Nephron progenitor cell (in vitro differentiated cells): ENCODE measurements at places on chromosomes 12 and 14.

DNA sequence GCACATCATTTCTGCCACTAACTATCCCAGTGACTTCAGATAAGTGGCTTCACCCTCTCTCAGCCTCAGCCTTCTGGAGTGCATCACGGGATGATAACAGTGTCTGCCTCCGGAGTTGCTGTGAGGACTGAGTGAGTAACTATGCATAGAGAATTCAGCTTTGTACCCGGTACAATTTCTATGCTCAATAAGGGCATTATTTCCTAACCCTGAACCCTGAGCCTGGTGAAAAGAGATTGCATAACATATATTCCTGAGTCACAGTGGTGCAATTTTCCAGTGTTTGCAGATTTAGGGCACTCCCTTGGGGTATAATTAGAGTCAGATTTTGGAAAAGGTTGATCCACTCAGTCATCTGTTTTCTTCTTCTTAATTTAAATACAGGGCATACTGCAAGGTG is 181.1 kb downstream of the PTPN11 start:
- DNase-seq, result no peak

- DNase-seq, result no peak
Observed at GRCh38 chr12:8829621-8830020, 7.2 kb downstream of the A2ML1 start.

DNA sequence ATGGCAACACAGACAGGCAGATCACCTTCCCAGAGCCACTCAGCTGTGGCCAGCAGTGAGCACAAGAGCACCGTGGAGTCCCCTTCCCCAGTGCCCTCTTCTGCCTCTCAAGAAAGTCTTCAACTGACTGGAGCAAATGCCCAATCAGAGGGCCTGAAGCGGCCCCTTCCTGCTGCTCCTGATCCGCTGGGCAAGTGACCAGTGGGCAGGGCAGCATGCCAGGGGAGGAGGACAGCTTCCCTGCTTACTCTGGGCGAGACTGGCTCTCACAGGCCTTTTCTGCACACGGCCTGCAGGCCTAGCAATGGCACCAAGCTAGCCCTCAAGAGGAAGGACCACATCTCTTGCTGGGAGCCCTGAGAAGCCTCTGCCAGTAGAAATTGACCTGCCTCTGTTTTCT is 890 bp downstream of the KRT71 start:
- DNase-seq, result no peak

- no peak for DNase-seq
Observed at GRCh38 chr12:27906658-27907473, 65.7 kb downstream of the PTHLH start.

GRCh38 chr14:59308673-59309072 is 120.2 kb downstream of the DAAM1 start:
- DNase-seq, result no peak

GRCh38 chr14:69614592-69614991 is 3.2 kb downstream of the SUSD6 start:
- DNase-seq, result no peak

GRCh38 chr12:79203058-79203647 is 338.6 kb downstream of the SYT1 start:
- DNase-seq, result no peak

DNA sequence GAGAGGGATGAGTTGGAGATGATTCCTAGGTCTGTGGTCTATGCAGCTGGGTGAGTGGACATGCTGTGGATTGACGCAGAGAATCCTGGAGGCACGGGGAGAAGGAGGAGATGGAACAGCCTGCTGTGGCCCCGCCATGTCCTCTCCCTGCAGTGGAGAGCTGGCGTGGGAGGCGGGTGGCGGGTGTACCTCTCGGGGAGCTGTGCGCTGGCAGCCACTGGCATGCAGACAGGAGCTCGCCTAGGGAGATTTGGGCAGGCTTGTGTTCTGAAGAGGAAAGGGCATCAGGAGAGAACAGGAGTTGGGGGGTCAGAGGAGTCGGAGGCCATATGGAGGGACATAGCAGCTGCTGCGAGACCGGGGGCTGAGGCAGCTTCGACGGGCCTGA is 56.1 kb downstream of the TECPR2 start:
- DNase-seq, result no peak

DNA sequence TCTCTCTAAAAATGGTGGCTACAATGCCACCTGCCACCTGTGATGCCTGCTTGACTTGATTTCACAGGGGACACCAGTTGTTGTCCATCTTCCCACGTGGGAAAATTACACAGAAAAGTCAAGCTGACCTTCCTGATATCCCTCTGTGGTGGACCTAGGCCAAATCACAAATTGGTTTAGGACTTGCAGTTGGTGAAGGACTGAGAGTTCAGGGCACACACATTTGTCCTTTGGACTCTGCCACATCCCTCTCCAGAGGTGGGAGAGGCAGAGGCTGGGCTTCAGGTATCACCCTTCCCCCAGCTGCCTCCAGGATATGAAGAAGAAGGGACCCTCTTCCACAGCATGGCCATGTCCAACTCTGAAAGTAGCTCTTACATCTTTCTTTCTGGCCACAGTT is 55.6 kb upstream of the NOS1 start:
- no peak for DNase-seq

GRCh38 chr14:24430682-24431568 is 1.2 kb downstream of the KHNYN start:
- DNase-seq, result peak; percentile 23

DNA sequence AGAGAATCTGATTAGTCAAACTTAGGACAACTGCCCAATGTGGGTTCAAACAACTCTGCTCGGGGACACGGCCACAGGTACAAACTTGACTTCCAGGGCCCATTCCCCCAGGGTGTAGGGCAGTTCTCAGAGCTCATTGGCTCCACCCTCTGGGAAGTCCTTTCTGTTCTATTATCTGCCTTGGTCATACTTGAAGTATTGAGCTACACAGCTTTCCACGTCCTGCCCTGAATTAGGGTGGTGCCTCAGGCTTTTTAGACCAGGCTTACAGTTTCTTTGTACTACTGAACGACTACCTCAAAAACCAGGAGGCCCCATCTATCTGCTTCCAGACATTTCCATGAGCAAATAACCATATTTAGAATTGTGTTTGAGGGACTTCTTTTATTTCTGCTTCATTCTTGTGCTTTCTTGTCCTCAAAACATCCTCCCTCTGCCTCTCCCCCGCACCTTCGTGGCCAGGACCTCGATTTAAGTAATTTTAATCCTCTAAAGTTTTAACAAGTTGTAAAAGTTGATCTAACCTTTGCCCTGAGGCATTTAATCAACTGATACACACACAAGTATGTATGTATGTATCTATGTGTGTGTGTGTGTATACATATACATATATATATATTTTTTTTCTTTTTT is 281.7 kb upstream of the AMIGO2 start:
- no peak for DNase-seq

DNA sequence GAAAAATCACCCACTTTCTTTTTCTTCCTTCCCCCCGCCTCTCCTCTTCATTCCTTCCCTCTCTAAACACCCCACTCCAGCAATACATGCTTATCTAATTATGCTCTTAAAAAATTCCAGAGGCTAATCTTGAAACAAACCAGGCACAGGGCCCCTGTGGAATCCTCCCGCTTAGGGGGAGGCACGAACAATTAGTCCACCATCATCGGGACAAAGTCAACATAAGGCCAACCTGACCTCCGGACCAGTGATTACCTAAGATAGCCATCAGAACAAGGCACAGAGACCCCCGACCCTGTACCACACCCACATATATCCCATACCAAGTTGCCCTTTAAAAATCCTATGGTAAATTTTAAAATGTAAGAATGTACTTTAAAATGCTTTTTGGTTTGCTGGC is 47.1 kb downstream of the KIF21A start:
- DNase-seq, result no peak

DNA sequence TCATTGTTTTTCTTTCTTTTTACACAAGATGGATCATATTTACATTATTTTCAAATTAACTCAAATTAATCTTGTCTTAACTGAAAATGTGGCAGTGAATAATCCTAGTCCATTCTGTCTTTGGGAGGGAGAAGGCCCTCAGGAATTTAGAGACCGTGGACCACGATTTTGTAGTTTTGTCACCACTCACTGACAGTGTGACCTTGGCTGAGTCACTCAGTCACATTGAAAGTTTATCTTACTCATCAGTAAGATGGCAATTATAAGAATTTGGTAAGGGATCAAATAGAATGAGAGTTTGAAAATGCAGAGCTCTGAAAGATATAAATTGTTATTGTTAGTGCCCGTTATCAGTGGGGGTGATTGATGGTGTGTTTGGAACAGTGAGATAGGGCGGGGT is 16.4 kb downstream of the FOXJ2 start:
- DNase-seq, result no peak

DNA sequence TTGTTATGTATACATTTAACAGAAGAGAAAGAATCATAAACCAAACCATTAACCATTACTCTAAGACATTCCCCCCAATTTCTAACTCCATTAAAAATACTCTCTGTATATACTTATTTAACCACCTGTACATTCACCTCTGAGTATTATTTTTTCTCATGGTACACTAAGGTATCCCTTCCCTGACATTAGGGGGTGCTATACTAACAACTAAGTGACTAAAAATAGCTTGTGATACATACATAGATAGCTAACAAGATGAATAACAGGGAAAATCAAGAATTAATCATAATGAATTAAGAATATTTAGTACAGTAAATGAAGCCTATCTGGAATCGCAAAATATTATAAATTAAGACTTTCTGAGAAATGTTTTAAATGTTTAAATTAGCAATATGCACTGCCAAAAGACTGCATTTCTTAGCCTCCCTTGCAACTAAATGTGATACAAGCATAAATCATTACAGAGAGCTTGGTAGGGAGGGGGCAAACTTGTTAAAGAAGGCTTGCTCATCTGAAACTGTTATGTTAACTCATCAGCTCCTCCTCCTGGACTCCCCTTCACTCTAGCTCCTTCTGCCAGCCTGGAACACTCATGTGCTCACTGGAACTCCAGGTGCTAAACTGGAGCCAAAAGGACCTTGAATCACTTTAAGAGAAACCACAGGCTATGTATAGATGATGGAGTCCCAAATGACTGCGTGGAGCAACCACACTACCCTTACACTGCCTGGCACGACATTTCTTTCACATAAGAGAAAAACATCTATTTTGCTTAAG is 14.9 kb downstream of the C2CD5 start:
- no peak for DNase-seq

GRCh38 chr12:119375883-119376190 is 41.3 kb downstream of the CCDC60 start:
- DNase-seq, result no peak

- DNase-seq, result no peak
Observed at GRCh38 chr12:123011701-123012100, 31.2 kb downstream of the ARL6IP4 start.

- DNase-seq, result no peak
Observed at GRCh38 chr14:60661721-60662120, 12.4 kb upstream of the SIX1 start.

DNA sequence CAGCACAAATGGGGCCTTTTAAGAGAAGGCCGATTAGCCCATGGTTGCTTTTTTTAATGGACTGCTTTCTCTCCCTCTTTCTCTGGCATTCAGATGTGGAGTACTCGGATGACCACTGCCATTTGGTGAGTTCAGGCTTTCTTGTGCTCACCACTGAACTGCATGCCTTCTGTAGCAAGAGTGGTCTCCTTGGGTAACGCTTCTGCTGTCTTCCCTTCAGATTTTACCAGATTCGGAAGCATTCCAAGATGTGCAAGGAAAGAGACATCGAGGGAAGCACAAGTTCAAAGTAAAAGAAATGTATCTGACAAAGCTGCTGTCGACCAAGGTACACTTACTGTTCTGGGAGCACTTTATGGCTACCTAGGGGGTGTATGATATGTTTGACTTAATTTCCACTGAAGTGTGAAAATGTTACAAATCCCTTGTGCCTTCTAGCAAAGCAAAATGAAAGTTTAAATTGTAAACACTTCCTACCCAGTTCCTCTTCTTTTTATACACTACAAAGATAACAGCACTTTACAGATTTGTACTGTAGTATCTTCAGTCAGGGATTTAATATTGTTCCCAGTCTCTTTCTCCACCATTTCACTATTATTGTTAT is 148.8 kb downstream of the PLXNC1 start:
- DNase-seq, result no peak

DNA sequence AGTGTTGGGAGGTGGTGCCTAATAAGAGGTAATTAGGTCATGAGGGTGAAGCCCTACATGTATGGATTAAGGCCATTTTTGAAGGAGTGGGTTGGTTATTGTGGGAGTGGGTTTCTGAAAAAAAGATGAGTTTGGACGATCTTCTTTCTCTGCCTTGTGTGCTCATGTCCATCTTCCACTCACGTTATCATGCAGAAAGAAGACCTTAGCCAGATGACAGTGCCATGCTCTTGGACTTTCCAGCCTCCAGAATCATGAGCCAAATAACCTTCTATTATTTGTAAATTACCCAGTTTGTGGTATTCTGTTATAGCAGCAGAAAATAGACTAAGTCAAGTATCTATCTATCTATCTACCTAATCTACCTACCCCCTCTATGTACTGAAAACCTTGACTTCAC is 71.9 kb downstream of the SDR9C7 start:
- DNase-seq, result no peak

DNA sequence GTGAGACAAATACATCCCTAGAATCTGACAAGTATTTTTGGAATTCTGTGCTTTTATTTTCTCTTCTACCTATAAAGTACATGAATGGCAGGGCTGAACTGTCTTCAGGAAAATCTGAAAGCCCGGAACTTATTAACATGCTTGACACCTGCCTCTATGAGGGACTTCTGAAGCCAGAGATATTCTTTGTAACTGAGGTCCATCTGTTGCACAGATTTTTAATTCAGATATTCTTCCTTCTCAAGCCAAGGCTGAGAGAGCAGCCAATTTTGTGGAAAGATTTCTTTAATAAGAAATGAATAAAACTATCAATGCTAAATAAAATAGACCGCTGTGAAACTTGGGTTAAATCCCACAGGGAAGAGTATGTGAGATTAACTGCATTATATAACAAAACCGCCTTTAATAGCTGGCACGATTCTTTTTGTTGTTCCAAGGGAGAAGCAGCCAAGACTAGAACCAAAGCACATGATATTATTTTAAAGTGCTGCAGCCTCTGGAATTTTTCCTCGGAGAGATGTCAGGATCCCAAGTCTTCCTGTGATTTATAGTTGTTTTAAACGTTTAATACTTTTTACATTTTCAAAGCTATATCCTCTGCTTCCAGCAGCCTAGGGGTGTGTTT is 148.9 kb downstream of the CRADD start:
- DNase-seq, result no peak

DNA sequence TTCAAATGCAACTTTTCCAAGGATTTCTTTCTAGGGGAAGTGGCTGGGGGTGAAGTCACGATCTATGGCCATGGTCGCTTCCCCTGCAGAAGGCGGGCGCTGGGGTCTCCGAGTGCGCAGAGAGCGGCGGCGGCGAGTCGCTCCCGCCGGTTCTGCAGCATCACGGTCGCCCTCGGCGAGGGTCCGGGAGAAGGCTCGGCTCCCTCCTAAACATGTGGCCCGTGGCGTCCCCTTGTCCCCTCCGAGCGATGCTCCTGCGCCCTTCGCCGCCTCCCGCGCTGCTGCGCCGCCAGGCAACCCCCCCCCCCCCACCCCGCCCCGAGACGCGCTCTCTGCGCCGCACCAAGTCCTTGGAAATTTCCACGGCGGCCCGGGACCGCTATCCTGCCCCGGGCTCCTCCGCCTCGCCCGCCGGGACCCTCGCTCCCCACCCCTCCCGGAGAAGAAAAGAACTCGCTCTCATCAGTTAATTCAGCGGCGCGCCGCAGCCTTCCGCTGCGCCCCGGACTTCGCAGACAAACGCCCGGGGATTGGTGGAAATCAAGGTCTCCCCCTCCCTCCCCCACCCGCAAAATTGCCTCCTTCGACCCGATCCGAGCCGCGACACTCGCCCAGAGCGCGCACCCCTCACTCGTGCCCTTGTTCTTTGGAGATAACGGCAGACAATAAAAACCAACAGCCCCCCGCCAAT is at the start of gene ST8SIA1:
ST8SIA1 (minus strand) TSS at position 298 of the 691 bp plus-strand sequence. CDS start 475 bp downstream, outside the sequence.
- DNase-seq, result peak; percentile 66

- no peak for DNase-seq
Observed at GRCh38 chr12:104538891-104539462, 82.2 kb downstream of the CHST11 start.

- no peak for DNase-seq
Observed at GRCh38 chr14:63192085-63192484, 12.2 kb upstream of the RHOJ start.
